Activated naive CD8-positive, alpha-beta T cell treated with anti-CD3 and anti-CD28 coated beads, Interleukin-2, amount 10 ng/mL, durations not matched to agents 7 days and 5 days (primary cell): ENCODE measurements at places on chromosomes 11 and 22. TPM values are rescaled to one million over a fixed set of nuclear protein-coding genes. Genes with fewer than 3 reads are reported as not detected.

Gene CD3E
- 607 TPM for total RNA-seq

DNA sequence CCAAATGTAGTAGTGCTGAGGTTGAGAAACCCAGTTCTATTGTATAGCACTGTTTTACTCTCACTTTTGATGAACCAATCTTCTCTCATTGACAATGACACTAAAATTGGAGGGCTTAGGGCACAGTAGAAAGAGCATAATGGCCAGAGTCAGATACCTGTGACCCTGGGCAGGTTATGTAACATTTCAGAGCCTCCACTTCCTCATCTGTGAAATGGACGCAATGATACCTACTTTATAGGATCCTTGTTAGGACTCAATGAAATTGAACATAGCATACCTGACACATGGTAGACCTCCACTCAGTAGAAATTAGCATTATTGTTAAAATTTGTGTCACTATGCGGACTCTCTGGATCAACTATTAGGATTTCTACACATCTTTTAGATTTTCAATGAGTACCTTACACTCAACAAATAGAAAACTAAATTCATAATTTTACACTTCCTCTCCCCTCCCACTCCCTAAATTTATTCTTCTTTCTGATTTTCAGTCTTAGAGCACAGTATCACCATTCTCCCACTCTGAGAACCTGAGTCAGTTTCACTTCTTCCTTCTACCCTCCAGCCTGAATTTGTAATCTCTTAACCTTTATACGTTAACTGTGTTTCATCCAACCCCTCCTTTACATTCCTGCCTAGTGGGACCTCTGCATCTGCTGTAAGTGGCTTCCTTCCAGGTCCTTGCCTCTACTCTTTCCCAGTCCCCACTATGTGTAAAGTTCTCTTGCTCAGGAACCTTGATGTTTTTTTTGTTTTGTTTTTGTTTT, 78.3 kb downstream of the MICAL2 start:
- DNase-seq = no peak
- no peaks in the 10 kb centered on the region for H3K27me3 ChIP-seq
- no peak overlapping the region for H3K4me3 ChIP-seq
- peaks cover 5% of the 10 kb centered on the region for H3K36me3 ChIP-seq
- H3K27ac ChIP-seq = peak overlapping the region; percentile 55

Gene USP2
- 0.83 TPM for total RNA-seq

Gene OR2AT4
- not detected for total RNA-seq

DNA sequence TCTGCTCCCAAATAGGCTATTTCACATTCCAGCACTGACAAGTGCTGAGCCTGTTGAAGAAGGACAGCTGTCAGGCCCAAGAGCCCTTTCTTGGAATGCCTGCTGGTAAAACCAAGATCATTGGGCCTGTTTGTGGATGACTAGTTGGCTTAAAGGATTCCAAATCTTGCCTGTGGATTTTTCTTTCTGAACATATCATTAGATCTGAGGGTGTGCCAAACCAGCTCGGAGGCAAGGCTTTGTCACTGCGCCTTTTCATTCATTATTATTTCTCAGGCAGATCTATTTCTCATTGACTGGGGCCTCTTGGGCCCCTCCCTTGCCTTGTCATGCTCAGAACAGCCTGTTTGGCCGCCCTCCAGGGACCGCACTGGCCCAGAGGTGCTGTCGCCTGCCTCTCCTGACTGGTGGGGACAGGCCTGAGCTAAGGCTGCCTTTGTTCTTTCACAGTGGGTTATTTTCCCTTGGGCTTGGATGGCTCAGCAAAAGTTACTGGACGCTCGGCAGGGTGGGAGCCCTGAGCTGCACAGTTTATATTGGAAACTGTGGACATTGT, 222.7 kb upstream of the SESN3 start:
- H3K4me1 ChIP-seq = peaks cover 3% of the 10 kb centered on the region
- no peaks in the 10 kb centered on the region for H3K27me3 ChIP-seq
- H3K4me3 ChIP-seq = no peak overlapping the region
- no peak overlapping the region for H3K27ac ChIP-seq

Gene PHOX2A
- total RNA-seq = not detected

DNA sequence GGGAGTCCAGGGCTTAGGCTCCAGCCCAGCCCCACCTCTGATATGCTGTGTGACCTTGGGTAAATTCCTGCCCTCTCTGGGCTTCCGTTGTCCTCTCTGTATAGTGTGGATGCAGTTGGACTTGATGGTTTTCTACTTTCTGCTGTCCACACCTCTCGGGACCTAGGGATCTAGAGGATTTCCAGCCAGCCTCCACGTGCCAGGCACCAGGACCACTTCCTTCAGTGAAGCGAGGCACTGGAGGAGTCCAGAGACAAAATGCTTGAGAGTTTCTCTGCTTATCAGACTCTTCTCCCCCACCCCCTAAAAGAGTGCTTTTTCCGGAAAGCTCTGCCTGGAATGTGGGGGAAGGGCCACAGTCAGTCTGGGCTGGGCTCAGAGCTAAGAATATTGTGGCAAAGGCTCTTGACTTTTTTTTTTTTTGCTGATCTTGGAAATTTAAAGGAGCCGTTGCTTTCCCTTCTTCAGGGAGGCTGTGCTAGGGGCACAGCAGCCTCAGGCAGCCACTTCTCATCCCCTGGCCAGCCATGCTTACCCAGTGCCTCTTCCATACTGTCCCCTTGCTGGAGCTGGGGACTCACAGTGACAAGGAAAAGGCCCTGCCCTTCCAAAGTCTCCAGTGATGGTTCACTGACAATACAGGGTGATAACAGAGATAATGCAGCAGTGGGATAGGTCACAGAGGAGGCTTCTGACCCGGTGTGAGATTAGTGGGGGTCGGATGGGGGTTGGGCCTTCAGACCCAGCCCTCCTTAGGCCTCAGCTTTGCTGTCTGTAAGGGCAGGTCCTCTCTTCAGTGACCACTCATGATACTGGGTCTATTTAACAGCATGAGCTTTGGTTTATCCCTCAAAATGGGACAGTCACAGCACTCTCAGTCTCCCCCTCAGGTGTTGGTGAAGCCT, 2.9 kb upstream of the SERPINH1 start:
- H3K36me3 ChIP-seq = no peaks in the 10 kb centered on the region
- no peak overlapping the region for H3K4me3 ChIP-seq
- H3K27me3 ChIP-seq = peaks cover 13% of the 10 kb centered on the region
- peaks cover 23% of the 10 kb centered on the region for H3K4me1 ChIP-seq

DNA sequence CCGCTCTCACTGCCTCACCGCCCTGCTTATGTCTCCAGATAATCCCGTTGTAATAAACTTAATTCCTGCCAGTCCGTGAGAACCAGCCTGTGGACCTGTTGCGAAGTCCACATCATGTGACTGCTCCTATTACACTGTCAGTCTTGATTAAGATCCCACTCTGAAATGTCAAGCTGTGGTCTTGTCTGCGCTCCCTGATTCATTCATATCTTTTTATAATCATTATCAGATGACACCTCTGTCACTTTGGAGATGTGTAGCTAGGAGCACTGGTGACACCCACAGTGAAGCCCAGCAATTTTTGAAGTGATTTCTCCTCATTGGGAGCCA, 377.3 kb downstream of the TBC1D22A start:
- no peak overlapping the region for H3K4me3 ChIP-seq
- H3K27me3 ChIP-seq = no peaks in the 10 kb centered on the region
- H3K27ac ChIP-seq = no peak overlapping the region
- no peaks in the 10 kb centered on the region for H3K36me3 ChIP-seq
- DNase-seq = no peak

Gene TRIM49
- total RNA-seq = not detected

- H3K4me3 ChIP-seq = no peak overlapping the region
- no peaks in the 10 kb centered on the region for H3K36me3 ChIP-seq
- no peak overlapping the region for H3K27ac ChIP-seq
- no peaks in the 10 kb centered on the region for H3K27me3 ChIP-seq
Measured at GRCh38 chr11:7079545-7080135, 9.2 kb upstream of the RBMXL2 start.

DNA sequence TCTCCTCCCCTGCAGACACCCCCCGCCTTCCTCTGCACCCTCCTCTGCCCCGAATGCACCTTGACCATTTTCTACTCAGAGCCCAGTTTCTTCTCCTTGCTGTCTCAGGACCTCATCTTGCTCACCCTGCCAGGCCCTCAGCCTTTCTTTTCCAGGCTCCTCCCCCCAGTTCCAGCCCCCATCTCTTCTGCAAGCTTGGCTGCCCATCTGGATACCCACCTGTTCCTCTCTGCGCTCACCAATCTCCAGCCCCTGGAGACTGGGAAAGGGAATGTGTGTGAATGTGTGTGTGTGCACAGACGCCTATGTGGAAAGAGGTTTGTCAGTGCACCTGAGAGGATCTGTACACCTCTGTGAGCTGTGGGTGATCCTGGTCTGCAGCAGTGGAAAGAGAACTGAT, 36.4 kb downstream of the SLC22A12 start:
- H3K4me1 ChIP-seq = no peaks in the 10 kb centered on the region
- no peak for DNase-seq
- H3K36me3 ChIP-seq = no peaks in the 10 kb centered on the region
- no peak overlapping the region for H3K27ac ChIP-seq
- no peak overlapping the region for H3K4me3 ChIP-seq
- no peaks in the 10 kb centered on the region for H3K27me3 ChIP-seq

GRCh38 chr11:75655605-75656004, 13.2 kb downstream of the MAP6 start:
- H3K27me3 ChIP-seq = peaks cover 22% of the 10 kb centered on the region
- peaks cover 7% of the 10 kb centered on the region for H3K4me1 ChIP-seq
- no peak overlapping the region for H3K4me3 ChIP-seq
- no peaks in the 10 kb centered on the region for H3K36me3 ChIP-seq
- DNase-seq = no peak

DNA sequence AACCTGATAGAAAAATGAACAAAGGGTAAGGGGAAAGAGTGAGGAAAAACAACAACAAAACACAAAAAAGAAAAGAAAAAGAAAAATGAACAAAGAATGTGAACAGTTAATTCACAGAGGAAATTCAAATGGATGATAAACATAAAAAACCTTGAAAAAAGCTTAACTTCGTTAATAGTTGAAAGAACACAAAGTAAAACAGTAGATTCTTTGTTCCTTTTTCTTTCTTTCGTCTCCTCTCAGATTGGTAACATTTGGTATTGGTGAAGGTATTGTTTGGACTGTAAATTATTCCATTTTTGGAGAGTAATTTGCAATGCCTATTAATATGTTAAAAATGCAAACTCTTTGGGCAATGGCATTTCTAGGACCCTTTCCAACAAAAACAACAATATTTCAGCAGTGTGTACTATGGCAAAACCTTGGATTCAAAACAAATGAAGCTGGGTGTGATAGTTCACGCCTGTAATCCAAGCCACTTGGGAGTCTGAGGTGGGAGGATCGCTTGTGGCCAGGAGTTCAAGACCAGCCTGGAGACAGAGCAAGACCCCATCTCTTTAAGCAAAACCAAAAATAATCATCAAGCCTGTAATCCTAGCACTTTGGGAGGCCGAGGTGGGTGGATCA, 3.3 kb upstream of the BACE1 start:
- DNase-seq = no peak
- no peak overlapping the region for H3K4me3 ChIP-seq
- no peak overlapping the region for H3K27ac ChIP-seq
- H3K4me1 ChIP-seq = peaks cover 7% of the 10 kb centered on the region

- H3K27ac ChIP-seq = no peak overlapping the region
- H3K36me3 ChIP-seq = no peaks in the 10 kb centered on the region
- no peak for DNase-seq
Measured at GRCh38 chr11:11077898-11078297, 220.0 kb upstream of the ZBED5 start.

DNA sequence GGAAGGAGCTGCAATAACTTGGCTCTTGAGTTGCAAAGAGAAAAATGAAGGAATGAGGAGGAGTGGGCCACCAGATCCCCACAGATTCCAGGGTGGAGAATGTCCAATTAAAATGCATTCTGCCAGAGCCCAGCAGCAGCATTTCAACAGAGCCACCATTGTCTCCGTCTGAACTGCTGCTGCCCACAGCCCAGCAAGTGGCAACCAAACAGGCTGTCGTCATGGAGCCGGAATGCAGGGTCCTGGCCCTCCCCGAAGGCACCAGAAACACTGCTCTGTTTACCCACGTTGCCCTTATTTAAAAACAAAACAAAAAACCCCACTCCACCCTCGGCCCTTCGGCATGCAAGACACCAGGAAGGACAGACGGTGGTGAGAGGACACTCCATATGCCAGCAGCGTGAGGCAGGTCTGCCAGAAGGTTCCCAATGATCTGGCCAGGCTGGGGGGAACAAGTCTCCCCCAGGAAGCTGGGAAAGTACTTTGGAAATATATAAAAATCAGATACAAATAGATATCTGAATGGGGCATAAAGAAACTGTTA, 32.5 kb downstream of the PLEKHA7 start:
- no peak for DNase-seq
- peaks cover 11% of the 10 kb centered on the region for H3K27me3 ChIP-seq
- H3K4me3 ChIP-seq = no peak overlapping the region
- H3K4me1 ChIP-seq = peaks cover 11% of the 10 kb centered on the region
- H3K27ac ChIP-seq = no peak overlapping the region

- H3K4me3 ChIP-seq = no peak overlapping the region
- H3K36me3 ChIP-seq = peaks cover 6% of the 10 kb centered on the region
- no peaks in the 10 kb centered on the region for H3K27me3 ChIP-seq
- no peak overlapping the region for H3K27ac ChIP-seq
- no peak for DNase-seq
- H3K4me1 ChIP-seq = no peaks in the 10 kb centered on the region
Measured at GRCh38 chr22:50221410-50222300, 20.8 kb downstream of the SELENOO start.
